Caki2 (cell line): ENCODE measurements at places on chromosomes 11 and 22. TPM values are rescaled to one million over a fixed set of nuclear protein-coding genes. Genes with fewer than 3 reads are reported as not detected.

Gene OPCML
- 0.07 TPM in 1 of 2 replicates, not detected in the other for total RNA-seq

DNA sequence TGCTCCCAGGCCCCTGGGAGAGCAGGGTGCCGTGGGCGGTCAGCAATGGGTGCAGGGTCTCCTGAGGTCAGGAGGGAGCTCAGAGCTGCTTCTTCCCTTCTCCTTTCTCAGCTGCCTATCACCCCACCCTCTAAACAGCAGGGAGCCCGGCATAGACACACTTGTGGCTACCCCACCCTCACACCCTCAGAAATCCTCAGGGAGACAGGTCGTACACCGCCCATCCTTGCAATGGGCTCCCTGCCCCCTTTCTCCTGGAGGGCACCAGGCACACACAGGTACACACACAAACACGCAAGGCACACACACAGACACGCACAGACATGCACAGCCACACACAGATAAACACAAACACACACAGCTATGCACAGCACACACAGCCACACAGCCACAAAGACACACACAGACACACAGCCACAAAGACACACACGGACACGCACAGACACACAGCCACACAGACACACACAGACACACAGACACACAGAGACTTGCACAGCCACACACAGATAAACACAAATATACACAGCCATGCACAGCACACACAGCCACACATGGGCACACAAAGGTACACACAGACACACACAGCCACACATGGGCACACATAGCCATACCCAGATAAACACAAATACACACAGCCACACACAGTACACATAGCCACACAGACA, 44.9 kb upstream of the TH start:
- no peak for DNase-seq

Gene OR10D3
- total RNA-seq, result not detected in 2 replicates

GRCh38 chr22:50526834-50527801, 1.7 kb upstream of the SCO2 start:
- peak; percentile 83 for DNase-seq

- no peak for DNase-seq
Measured at GRCh38 chr11:1008001-1008802, 28.3 kb downstream of the MUC6 start.

Gene BTBD18
- total RNA-seq, result not detected in 2 replicates

DNA sequence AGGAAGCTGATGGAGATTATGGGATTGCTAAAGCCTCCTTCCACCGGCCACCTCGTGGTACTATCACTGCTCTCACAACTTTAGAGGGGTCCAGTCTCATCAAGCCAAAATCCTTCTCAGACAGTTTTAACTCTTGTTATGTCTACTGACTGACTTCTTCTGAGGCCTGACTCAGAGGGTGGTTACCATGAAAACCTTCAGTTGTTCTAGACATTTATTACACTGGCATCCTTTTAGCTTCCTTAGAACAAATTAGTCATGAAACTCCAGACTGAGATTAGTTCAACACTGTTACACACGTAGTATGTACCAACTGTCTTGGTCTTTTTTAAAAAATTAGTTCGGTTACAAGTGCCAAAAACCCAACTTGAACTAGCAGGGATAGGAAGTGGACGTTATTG, 7.5 kb downstream of the DIXDC1 start:
- DNase-seq, result peak; percentile 65

Gene RNF141
- total RNA-seq, result 39.5 and 53.7 TPM in 2 replicates

DNA sequence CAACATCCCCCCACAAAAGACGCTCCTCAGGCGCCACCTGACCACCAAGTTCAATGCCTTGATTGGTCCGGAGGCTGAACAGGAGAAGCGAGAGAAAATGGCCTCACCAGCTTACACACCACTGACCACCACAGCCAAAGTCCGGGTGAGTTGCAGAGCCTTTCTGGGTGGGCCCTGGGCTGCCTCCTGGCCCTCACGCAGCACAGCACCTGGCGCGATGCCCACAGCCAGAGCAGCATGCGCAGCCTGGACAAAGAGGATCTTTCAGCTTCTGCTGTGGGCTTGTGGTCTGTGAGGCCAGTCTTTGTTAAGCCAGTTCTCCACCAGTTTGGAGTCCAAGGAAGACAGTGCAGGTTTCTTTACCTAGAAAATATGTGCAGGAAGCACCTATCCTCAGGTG, 21.6 kb downstream of the CYB5R2 start:
- no peak for DNase-seq

Gene ZP1
- not detected in 2 replicates for total RNA-seq

GRCh38 chr22:36395055-36395849, 7.5 kb upstream of the MYH9 start:
- no peak for DNase-seq

DNA sequence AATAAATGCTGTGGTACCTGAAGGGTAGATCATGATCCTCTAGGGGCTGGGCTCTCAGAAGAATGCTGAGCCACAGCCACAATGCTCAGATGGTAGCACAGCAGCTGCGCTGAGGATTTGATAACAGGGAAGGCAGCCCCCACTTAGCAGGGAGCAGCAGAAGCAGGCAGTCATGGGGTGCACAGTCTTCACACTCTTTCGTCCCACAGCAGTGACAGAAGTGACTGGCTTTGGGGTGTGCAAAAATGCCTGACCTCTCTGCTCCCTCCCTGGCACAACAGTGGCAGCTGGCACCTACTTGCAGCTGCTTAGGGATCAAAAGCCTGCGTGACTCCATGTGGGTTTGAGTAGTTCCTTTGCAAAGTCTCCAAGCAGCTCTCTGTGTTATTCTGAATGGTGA, 1349.8 kb upstream of the RAG2 start:
- no peak for DNase-seq

Gene RASD2
- total RNA-seq, result 0.09 and 0.10 TPM in 2 replicates

DNA sequence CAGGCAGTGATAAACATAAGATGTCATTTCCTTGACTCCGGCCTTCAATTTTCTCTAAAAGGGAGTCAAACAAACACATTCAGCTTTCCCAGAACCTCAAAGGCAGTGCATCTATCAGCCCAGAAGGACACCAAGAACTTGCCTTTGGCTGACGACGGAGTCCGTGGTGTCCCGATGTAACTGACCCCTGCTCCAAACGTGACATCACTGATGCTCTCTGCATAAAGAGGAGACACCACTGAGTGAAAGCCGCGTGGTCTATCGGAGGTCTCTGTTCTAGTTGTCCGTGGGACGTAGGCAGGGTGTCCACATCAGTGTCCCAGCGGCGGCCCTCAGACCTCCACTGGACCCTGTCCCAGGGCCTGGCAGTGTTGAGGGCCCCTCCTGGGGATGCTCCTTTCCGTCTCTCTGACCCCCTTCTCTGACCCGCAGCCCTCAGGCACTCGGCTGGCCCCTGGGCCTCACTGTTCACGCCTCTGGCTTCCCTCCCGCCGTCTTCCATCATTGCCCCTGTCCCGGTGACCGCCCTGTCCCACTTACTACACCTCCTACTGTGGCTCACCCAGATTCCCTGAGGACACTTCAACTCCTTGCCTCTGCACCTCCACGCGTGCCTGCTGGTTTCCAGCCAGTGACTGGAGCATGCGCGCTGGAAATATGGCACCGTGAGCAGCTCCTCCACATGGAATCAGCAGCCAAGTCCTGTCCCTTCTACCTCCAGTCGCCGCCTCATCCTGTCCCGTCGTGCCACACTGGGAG, 70.4 kb downstream of the NCAPD3 start:
- no peak for DNase-seq

Gene NEAT1
- total RNA-seq, result 2.3 and 8.7 TPM in 2 replicates

- DNase-seq, result no peak
Measured at GRCh38 chr11:86790195-86790725, 10.1 kb upstream of the PRSS23 start.

DNA sequence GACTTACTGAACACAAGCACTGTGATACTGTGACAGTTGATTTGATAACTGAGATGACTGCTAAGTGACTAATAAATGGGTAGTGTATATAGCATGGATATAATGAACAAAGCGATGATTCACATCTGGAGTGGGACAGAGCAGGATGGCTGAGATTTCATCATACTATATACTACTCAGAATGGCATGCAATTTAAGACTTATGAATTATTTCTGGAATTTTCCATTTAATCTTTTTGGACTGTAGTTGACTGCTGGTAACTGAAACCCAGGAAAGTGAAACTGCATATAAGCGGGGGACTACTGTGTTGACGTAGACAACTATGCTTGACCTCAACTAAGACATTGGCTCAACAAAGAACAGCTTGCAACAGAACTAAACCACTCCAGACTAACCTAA, 20.0 kb upstream of the NUCB2 start:
- no peak for DNase-seq

- no peak for DNase-seq
Measured at GRCh38 chr22:35678836-35679235, 30.6 kb downstream of the APOL6 start.

- no peak for DNase-seq
Measured at GRCh38 chr22:20550057-20550817, 42.8 kb downstream of the MED15 start.

Gene CLDN5
- total RNA-seq, result not detected in 2 replicates

GRCh38 chr11:18081551-18081950, 24.3 kb downstream of the SAAL1 start:
- no peak for DNase-seq

DNA sequence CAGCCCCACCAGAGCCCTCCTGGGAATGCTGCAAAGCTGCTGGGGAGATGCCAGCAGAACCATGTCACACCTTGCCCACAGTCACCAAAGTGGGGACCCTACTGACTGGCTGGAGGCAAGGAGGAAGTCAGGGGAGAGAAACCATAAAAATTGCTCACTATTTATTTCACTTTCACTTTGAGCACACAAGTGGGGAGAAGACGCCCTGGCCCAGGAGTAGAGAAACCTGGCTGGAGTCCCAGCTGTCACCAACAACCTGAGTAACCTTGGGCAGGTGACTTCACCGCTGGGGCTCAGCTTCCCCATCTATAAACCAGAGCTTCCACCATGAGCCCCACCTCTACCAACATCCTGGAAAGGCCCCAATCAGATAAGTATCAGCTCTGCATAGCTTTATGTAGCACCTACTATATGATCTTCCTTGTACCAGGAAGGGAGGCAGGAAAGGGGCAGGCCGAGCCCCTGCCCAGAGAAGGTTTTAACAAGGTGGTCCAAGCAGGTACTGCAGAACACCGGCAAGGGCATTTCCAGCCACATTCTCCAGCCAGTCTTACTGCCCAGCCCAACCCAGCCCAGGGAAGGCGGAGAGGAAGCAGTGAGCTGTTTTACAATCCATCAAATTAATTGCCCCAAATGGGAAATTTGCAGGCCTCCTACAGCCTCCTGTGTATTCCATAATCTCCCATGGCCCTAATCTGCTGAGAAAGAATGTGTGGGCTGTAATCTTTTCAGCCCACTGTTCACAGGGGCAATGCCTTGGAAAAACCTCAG, 27.6 kb downstream of the PLEKHA7 start:
- DNase-seq, result peak; percentile 29

DNA sequence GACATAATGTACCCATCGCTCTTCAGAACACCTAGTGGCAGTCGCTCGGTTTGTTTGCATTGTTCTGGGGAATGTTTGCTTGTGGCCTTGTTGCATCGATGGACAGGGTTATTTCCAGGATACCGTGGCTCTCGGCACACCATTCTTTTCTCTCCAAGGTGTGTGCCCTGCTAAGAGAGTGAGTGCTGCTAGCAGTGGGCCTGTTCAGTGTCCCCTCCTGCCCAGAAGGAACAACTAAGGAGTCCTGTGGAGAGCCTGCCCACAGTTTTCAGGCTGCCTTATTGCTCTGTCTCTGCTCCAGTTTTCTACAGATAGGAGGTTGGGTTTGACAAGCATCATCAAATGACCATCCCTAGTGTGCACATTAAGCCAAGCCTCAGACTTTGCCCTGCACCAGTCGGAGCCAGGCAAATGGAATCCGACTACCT, 1.4 kb downstream of the CRY2 start:
- no peak for DNase-seq

Gene ANO3
- not detected in 2 replicates for total RNA-seq

- no peak for DNase-seq
Measured at GRCh38 chr11:77438487-77438886, 35.4 kb downstream of the PAK1 start.

DNA sequence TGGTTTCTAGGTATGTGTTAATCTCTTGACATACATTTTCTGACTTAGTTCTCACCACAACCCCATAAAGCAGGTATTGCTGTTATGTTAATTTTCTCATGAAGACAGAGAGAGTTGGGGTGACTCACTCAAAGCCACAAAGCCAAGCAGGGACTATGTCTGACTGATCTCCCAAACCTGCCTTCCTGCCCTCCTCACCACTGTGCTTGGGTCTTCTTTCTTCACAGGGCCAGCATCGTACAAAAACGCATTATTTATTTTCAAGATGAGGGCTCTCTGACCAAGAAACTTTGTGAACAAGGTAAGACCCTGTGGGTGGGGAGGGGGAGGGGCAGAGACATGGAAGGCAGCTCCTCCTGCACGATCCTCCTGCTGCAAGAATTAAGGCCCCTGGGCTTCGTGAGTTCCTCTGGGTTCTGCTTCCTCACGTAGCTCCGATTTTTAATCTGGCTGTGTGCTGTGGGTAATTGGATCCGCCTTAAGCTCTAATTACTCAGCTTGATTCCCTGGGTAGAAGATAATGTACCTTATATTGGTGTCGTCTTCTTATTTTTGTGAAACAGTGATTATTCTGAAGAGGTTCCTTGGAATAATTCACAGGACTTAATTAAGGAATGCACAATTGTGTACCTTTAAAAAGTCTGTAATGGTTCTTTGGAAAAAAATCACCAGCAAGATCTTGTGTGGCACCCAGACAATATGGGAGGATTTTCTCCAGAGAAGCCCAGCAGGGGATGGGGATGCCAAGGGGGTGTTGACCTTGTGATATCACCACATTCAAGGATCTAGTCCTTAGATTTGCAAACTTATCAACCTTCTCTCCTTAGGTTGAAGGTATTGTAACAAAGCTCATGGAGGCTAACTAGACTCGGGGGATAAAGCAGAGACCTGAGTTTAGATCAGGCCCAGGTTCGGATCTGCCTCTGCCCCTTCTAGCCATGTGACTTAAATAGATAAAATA, 112.9 kb downstream of the SPON1 start:
- DNase-seq, result no peak

GRCh38 chr11:61334434-61335354, 1.7 kb downstream of the TKFC start:
- DNase-seq, result peak; percentile 14

GRCh38 chr11:102864724-102865123, 10.1 kb downstream of the MMP12 start:
- no peak for DNase-seq

Gene TUBA8
- 2.4 and 6.1 TPM in 2 replicates for total RNA-seq

DNA sequence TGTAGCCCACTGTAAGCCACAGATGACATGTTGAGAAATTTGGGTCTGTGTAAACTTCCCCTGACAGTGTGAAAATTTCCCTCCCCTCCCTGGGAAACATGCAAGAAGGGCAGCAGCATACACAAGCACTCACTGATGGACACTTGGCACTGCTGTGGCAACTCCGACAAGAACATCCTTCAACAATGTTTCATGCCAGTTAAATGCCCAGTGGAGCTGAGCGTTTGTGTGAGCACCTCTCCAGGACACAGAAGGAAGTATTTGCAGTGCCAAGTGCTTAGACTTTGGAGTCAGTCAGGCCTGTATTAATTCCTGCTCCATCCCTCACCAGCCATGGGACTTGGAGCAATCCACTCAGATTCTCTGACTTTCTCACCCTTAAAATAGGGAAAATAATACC, 17.7 kb downstream of the C11orf87 start:
- no peak for DNase-seq
